ENCODE measurements at places on chromosomes 6 and 20.

GRCh38 chr6:64326939-64327338, 691.3 kb downstream of the PHF3 start:
- no peak for DNase-seq
- H3K4me1 ChIP-seq: no peaks in the 10 kb centered on the region
- H3K27me3 ChIP-seq: no peaks in the 10 kb centered on the region
- no peaks in the 10 kb centered on the region for H3K36me3 ChIP-seq

GRCh38 chr6:5619249-5619648, 357.9 kb downstream of the FARS2 start:
- H3K27me3 ChIP-seq: no peaks in the 10 kb centered on the region
- no peaks in the 10 kb centered on the region for H3K4me1 ChIP-seq
- no peak overlapping the region for H3K4me3 ChIP-seq
- DNase-seq: no peak
- H3K27ac ChIP-seq: no peak overlapping the region

DNA sequence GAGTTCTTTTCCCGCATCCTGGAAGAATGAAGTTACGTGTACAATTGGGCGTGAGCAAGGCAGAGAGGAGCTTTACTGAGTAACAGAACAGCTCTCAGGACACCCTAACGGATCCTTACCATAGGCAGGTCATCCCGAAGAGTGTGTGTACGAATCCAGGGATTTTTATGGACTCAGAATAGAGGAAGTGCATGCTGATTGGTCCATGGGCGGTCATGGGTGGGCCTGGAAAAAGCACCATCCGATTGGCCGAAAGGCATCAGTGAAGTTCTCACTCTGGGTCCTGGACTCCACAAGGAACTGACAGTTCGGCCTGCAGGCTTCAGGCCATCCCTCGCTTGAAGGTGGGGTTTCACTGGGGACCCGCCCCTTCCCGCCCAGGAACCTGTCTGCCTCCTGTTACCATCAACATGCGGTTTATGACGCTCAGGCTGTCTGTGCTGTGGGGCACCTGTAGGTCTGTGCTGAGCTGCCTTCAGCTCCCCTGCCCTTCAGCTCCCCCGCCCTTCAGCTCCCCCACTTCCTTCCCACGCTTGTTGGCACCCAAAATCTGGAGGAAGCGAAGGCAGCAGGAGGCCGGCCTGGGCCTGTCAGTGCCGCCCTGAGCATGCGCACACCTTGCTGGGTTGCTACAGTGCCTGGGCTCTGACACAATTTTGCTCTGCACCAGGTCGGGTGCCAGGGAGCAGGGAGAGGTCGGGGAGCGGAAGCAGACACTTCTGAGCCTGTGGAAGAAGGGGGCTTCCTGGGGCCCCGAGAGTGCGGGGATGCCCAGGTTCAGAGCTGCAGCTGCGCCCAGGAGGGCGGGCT, 57.9 kb upstream of the MANEA start:
- no peaks in the 10 kb centered on the region for H3K27me3 ChIP-seq
- no peak overlapping the region for H3K4me3 ChIP-seq
- no peak for DNase-seq
- H3K27ac ChIP-seq: no peak overlapping the region

DNA sequence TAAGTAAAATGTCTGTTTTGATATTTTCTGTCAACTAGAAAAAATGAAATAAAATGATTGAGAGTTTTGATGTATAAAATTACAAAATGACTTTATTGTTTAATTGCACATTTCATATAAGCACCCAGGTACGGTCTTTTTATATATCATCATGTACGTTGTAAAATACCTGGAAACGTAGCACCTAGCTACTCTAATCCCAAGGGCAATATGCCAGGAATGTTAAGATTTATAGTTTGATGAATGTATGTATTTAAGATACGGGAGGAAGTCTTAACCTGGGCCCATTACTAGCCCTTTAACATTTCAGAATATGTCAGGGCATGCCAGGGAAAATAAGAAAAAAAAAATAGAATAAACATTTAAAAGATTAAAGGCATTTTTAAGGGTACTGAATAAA, 490.9 kb upstream of the NRSN1 start:
- no peaks in the 10 kb centered on the region for H3K27me3 ChIP-seq
- no peaks in the 10 kb centered on the region for H3K36me3 ChIP-seq

- H3K27me3 ChIP-seq: no peaks in the 10 kb centered on the region
- no peak overlapping the region for H3K4me3 ChIP-seq
- no peaks in the 10 kb centered on the region for H3K4me1 ChIP-seq
- no peaks in the 10 kb centered on the region for H3K36me3 ChIP-seq
- H3K27ac ChIP-seq: no peak overlapping the region
- no peak for DNase-seq
Measured at GRCh38 chr6:154347981-154348380, 8.6 kb downstream of the IPCEF1 start.

DNA sequence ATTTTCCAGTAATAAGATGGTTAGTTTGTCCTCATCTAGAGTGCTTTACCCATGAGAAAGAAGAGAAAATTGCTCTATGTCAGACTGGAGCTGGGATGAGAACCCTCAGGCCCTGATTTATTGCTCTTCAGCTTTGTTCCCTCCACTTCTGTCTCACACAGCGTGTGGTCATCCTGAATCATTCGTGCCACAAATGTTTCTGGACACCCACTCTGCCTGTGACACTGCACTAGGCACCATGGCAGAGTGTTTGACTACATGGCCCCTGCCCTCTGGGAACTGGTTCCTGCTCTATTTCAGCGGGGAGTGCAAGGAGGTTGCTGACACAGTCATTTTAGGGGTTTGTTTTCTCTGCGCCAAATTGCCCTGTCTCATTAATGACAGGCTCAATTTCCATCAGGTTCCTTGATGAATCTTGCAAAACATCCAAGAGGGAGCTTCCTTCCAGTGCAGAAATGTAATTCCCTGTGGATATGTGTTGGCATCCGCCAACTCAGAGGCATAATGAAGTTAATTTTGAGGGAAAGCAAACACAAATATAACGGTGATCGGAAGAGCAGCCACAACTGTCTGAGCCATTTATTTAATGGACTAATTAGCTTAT, 207.5 kb downstream of the CLIC5 start:
- no peak for DNase-seq
- no peaks in the 10 kb centered on the region for H3K27me3 ChIP-seq
- H3K4me3 ChIP-seq: no peak overlapping the region
- H3K36me3 ChIP-seq: no peaks in the 10 kb centered on the region
- no peaks in the 10 kb centered on the region for H3K4me1 ChIP-seq

GRCh38 chr6:31541658-31542521, at the start of gene DDX39B:
Gene DDX39B, minus strand, starts transcription at chr6:31542003. Its CDS starts 1,471 bp downstream, at chr6:31540532.
- peak within 1 kb of the TSS; percentile 93 for H3K27ac ChIP-seq
- no peaks in the 10 kb centered on the region for H3K27me3 ChIP-seq
- H3K4me1 ChIP-seq: peaks cover 22% of the 10 kb centered on the region
- peak; percentile 98 for DNase-seq
- H3K4me3 ChIP-seq: peak within 1 kb of the TSS; percentile 55

Measured in pancreas (tissue), 10 donors.